ENCODE measurements at places on chromosomes 6 and 20. TPM values are rescaled to one million over a fixed set of nuclear protein-coding genes. Genes with fewer than 3 reads are reported as not detected.

- no peaks in the 10 kb centered on the region for H3K27me3 ChIP-seq
- no peak for DNase-seq
- no peaks in the 10 kb centered on the region for H3K4me1 ChIP-seq
- H3K27ac ChIP-seq: no peak overlapping the region
- H3K36me3 ChIP-seq: no peaks in the 10 kb centered on the region
- no peak overlapping the region for H3K4me3 ChIP-seq
Observed at GRCh38 chr6:24004062-24004461, 122.0 kb upstream of the NRSN1 start.

- DNase-seq: no peak
- H3K4me3 ChIP-seq: no peak overlapping the region
- no peaks in the 10 kb centered on the region for H3K27me3 ChIP-seq
- peaks cover 7% of the 10 kb centered on the region for H3K4me1 ChIP-seq
Observed at GRCh38 chr20:10925767-10926166, 252.0 kb upstream of the JAG1 start.

DNA sequence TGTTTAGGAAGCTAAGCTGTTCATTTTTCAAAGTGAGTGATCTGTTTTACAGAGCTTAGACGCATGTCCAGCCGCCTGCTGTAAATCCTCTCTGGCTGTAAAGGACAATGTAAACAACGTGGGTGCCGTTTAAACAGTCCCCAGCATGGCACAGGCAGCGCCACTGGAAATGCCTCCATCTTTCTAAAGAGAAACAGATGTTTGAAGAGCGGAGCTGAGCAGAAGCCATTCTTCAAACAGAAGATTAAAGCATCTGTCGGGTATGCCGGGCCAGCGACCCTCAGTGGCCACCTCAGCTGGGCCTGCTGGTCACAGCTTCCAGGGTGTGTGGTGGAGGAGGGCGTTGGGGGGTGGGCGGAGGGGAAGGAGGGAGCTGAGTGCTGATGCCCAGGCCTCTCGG lies 138.6 kb downstream of the ERMARD start:
- H3K27me3 ChIP-seq: peaks cover 7% of the 10 kb centered on the region
- no peaks in the 10 kb centered on the region for H3K4me1 ChIP-seq
- no peak overlapping the region for H3K27ac ChIP-seq
- no peak overlapping the region for H3K4me3 ChIP-seq

ARFGEF3 gene
- total RNA-seq: 20.0 TPM

DNA sequence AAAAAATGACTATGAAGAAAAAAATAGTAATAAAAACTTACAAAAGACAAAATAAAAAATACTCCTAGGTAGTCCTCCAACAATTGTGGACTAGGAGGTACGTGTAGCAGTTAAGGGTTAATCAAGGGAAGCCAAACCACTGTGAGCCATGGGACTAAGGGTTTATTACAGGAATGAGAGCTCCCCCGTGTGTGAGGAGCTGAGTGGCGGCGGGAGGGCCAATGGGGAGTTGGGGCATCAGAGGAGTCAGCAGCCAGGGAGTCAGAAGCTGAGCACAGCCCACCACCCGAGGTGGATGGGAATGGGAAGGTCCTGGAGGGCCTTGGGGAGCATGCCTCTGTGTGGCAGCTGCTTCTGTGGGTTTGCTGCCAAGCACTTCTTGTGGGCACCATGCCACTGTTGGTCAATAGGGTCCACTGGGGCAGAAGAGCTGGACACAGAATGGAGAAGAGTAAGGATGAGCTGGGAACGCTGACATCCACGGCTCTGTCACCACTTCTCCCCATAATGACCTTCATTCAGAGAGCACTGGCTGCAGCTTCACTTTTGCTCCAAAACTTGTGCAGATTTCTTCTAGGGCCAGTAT lies 373.3 kb downstream of the CDKAL1 start:
- H3K4me1 ChIP-seq: peaks cover 33% of the 10 kb centered on the region
- no peak overlapping the region for H3K4me3 ChIP-seq
- H3K36me3 ChIP-seq: peaks cover 11% of the 10 kb centered on the region

PTPRK gene
- 44.8 TPM for total RNA-seq

DNA sequence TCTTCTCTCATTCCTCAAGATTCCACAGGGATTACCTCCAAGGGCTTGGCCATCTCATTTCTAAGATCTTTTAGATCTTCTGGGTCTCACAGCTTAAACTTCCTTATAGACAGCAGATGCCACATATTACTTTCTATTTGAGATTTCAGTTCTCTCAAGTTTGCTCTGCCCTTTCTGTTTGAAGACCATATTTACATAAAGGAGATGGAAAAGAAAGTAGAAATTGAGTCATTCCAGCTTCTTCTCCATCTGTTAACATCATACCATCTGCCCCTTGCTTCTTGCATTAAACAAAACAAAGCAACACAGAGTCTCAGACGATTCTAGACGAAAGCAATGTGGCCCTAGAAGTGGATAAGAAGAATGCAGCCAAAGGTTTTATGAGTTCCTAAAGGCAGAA lies 203.4 kb downstream of the TTLL2 start:
- DNase-seq: no peak
- no peak overlapping the region for H3K27ac ChIP-seq
- peaks cover 18% of the 10 kb centered on the region for H3K4me1 ChIP-seq
- H3K36me3 ChIP-seq: peaks cover 5% of the 10 kb centered on the region
- H3K27me3 ChIP-seq: peaks cover 59% of the 10 kb centered on the region

COL21A1 gene
- 4.4 TPM for total RNA-seq

RPS6KA2 gene
- 19.2 TPM for total RNA-seq

GRCh38 chr20:58682656-58683531 lies 9.7 kb upstream of the NPEPL1 start:
- no peak overlapping the region for H3K4me3 ChIP-seq
- H3K36me3 ChIP-seq: peaks cover 38% of the 10 kb centered on the region

- no peak overlapping the region for H3K27ac ChIP-seq
- no peaks in the 10 kb centered on the region for H3K36me3 ChIP-seq
- peaks cover 40% of the 10 kb centered on the region for H3K27me3 ChIP-seq
- H3K4me1 ChIP-seq: peaks cover 12% of the 10 kb centered on the region
- DNase-seq: no peak
Observed at GRCh38 chr6:169806701-169807100, 55.3 kb downstream of the ERMARD start.

MUC22 gene
- total RNA-seq: not detected

DNA sequence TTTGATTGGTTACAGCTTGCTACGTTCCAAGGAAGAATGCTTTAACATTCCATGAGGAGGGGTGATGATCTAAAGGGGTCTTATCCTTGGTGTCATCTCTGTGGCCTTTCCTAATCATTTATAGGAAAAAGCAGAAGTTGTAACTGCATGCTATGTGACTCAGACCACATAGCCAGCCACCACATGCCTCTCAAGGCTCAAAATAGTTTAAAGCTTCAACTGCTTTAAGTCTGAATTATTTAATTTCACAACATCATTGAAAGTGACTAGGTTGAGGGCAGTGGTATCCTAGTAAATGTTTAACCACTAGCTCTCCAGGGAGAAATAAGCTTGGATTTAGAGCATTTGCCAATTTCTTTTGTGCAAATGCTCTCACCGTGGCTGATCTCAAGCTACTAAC lies 29.7 kb downstream of the MC3R start:
- H3K4me1 ChIP-seq: no peaks in the 10 kb centered on the region
- no peaks in the 10 kb centered on the region for H3K27me3 ChIP-seq
- peaks cover 60% of the 10 kb centered on the region for H3K36me3 ChIP-seq

- no peaks in the 10 kb centered on the region for H3K36me3 ChIP-seq
- peaks cover 15% of the 10 kb centered on the region for H3K27me3 ChIP-seq
- H3K4me3 ChIP-seq: no peak overlapping the region
- no peak for DNase-seq
Observed at GRCh38 chr6:19327661-19328060, 509.5 kb upstream of the ID4 start.

GRCh38 chr6:6583836-6584235 lies 4.7 kb upstream of the LY86 start:
- DNase-seq: no peak
- no peak overlapping the region for H3K27ac ChIP-seq
- peaks cover 16% of the 10 kb centered on the region for H3K4me1 ChIP-seq

- peaks cover 8% of the 10 kb centered on the region for H3K36me3 ChIP-seq
- H3K27me3 ChIP-seq: no peaks in the 10 kb centered on the region
- DNase-seq: no peak
- H3K4me1 ChIP-seq: no peaks in the 10 kb centered on the region
- no peak overlapping the region for H3K4me3 ChIP-seq
Observed at GRCh38 chr6:67558985-67559384, 1076.1 kb upstream of the ADGRB3 start.

DNA sequence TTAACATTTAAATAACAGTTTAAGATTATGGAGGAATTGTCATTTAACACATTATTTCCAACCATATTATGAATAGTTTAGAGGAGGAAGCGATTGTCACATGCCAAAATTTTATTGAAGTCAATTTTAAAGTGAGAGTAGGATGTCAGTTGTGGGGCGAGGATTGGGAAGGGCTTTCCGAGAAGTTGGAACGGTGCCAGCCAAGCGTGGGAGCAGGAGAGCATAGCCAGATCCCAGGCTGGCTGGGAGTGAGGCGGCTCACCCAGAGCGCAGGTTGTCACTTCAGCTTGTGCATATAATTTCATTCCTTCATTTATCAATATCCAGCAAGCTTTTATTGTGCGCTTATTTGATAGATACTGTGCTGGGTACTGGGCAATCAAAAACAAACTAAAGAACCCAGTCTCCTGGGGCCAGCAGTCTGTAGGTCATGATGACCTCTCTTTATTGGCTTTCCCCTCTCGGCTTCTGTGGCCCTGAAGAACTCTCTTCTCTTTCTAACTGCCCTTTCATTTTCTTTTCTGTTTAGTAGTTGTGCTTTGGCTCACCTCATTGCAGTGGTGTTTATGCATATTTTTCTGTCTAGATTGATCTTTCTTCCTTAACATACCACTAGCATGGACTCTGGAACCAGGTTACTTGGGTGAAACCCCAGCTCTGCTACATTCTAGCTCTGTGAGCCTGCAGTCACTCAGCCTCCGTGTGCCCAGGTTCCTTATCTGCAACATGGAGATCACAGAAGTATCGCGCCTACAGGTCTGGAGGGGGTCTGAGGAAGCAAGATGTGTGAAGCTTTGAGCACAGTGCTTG lies 6.4 kb downstream of the CEP43 start:
- H3K4me3 ChIP-seq: no peak overlapping the region
- H3K27ac ChIP-seq: no peak overlapping the region
- no peak for DNase-seq
- peaks cover 51% of the 10 kb centered on the region for H3K36me3 ChIP-seq
- no peaks in the 10 kb centered on the region for H3K27me3 ChIP-seq

DNA sequence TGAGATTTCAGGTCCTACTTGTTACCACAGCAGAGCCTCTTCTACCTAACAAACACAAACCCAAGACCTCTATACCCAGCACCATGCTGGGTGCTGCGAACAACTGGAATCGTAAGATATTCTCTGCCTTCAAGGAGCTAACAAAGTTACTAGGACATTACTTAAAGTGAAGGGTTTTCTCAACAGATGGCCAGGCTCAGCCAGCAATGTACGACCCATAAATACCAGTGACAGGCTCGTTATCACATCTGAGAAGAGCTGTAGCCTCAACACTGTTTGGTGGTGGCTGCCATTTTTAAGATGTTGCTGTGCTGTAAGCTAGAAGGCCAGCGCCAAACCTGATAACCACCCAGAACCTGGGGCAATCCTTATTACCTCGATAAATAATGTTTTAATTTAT lies 406.5 kb downstream of the KIF16B start:
- no peak overlapping the region for H3K27ac ChIP-seq
- no peak for DNase-seq
- H3K27me3 ChIP-seq: no peaks in the 10 kb centered on the region
- no peak overlapping the region for H3K4me3 ChIP-seq

Measured in WTC11 (cell line).